ENCODE measurements at places on chromosomes 5 and 9.

DNA sequence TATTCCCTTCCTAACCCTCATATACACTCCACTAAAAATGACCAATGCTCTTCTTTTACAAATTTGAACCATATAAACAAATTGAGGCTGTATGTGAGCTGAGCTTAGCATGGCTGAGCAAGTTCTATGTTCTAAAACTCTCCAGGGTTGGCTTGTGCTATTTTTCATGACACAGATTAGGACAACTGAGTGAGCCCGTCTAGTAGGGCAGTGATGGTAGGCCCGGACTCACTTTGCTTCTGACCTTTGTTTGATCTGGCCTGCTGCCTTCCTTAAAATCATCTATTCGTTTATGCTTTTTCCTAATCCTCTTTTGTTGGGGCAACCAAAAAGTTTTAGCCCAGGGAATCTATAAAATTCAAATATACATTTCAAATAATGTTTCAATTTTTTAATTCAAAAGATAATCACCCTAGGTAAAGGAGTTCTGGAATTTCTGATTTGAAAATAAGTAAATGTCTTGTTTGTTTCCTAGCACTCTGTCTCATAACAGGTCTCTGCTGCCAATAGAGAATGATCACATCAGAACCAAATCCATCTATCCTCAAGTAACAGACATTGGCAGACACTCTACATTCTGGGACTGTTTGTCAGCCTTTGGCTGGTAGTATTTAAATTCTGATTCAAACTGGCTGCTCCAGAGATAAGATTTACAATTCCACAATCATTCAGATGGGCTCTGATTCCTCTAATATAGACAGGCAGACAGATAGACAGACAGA lies 217.0 kb upstream of the TARS1 start:
- DNase-seq, result no peak

- DNase-seq, result no peak
Measured at GRCh38 chr5:172418862-172419814, 35.2 kb downstream of the SH3PXD2B start.

- DNase-seq, result peak; percentile 54
Measured at GRCh38 chr9:130235558-130236435, 29.8 kb upstream of the HMCN2 start.

- no peak for DNase-seq
Measured at GRCh38 chr5:57102905-57103255, 71.0 kb upstream of the GPBP1 start.

DNA sequence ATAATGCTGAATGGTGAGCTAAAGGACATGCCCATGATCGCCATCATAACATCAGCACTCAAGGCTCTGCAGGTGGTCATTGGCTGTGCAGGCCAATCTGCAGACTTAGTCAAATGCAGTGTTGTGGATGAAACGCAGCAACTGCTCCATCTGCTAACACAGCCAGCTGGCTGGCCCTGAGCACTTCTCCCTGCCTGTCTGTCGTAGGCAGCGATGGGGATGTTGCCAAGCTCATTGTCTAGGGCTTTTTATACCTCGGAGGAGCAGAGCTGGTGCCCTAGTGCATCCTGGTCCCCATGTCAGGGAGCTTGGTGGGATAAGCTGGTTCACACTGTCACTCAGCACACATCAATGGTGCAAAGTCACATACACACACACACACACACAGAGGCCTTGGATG lies 189.4 kb downstream of the TENT4A start:
- DNase-seq, result no peak

DNA sequence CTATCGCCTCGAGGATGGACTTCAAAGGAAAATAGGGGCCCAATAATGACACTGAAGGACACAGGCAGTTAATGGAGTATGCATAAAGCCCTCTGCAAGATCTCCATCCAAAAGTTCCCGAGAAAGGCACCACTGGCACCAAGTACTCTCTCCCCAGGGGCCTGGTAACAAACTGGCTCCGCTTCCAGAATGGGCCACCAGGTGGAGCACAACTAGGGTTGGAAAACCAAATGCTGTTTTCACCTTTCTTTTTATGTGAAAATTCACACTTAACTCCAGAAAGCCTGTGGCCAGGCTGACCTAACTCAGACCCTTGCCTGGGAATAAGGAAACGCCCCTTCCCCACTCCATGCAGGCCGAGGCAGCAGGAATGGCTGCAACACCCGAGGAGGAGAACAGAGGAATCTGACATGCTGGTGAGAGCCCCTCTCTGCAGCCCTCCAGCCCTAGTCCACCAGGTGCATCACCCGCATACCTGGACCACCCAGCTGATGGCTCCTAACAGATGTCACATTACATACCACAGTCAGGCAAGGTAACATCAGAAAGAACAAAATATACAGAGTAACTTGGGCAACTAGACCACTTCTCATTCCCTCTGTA lies 42.8 kb downstream of the CAMSAP1 start:
- peak; percentile 49 for DNase-seq

DNA sequence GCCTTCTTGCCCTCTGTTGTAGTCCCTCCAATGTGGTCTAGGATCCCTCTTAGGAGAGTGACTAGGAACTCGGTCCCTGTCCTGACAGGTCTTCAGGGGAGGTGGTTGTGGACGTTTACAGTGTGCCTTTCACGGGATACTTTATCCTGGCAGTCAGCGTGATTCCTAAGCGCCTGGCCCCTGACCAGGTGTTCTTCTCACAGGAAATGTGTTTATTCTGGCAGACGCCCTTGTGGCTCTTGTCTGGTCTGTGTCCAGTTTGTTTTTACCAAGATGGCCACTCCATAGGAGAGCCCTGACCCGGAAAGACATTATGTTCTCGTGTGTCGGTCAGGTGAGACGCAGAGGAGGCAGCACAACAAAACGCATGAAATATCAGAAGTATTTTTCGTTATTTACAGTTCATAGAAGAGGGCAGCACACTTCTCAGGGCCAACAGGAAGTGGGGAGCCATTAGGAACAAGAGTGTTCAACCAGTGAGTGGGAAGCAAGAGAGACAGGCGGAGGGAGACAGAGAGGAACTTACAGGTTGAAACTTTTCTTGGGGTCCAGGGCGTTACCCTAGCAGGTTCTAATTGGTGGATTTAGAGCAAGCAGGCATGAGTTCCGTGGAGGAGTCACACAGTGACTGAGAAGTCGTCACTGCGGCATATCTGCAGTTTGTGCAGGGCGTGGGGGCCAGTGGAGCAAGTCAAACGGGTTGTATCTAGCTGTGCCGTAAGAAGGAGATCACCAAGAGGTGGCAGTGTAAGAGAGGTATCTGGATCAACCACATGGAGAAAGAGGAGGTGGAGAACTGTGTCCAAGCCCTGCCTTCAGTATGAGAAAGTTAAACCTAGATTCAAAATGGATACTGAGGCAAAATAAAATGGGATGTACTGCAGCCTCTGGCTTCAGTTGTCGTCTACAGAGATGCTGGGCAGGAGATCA lies 412.9 kb downstream of the ZSWIM6 start:
- DNase-seq, result no peak

DNA sequence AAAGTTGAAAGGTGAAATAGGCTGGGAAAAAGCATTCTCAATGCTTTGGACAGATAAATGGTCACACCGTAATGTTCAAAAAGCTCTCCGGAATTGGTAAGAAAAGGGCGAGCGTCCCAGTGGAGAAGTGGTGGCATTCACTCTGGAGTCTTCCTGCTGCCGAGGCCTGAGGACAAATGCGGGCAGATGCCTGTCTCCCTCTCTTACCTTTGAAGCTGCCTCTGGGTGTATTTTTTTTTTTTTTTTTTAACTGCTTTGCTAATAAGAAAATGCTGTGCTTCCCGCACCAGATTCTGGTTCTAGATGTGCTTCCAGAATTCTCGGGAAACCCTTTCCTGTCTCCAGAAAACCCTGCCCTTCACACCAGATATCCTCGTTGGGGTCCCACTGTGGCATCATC lies 24.4 kb upstream of the CTSL start:
- DNase-seq, result no peak

DNA sequence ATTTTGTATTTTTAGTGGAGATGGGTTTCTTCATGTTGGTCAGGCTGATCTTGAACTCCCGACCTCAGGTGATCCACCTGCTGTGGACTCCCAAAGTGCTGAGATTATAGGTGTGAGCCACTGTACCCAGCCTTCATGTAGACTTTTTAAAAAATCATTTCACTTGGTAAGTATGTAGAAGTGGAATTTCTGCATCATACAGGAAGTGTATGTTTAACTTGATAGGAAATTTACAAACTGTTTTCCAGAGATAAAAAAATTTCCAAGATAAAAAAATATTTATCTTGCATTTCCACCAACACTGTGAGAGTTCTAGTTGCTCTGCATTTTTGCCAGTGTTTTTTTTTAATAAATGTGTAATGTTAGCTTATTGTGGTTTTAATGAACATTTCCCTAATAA lies 155.8 kb downstream of the ZNF608 start:
- DNase-seq, result no peak

- DNase-seq, result no peak
Measured at GRCh38 chr9:134217431-134218210, 53.3 kb upstream of the RNU6ATAC start.

- no peak for DNase-seq
Measured at GRCh38 chr9:34252016-34252415, 73.2 kb downstream of the UBAP1 start.

GRCh38 chr5:108101821-108102220 lies 280.1 kb downstream of the FBXL17 start:
- DNase-seq, result no peak

DNA sequence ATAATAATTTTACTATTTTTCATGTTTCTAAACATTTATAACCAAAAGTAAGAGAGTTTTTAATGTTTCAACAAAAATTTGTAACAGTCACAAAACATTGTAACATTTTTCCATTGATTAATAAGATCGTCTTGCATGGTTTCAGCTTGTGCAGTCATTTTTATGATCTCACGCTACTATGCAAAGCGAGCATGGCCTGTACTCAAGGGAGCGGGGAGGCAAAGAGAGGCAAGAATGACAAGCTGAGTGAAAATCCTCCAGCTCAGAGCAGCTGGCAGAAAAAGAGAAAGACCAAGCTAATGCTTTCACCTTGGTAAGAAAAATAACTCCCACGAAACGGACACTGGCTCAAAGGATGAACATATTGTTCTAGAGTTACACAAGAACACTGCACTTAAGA lies 90.0 kb upstream of the SV2C start:
- no peak for DNase-seq

GRCh38 chr9:36450110-36450732 lies 50.2 kb upstream of the RNF38 start:
- DNase-seq, result peak; percentile 51

DNA sequence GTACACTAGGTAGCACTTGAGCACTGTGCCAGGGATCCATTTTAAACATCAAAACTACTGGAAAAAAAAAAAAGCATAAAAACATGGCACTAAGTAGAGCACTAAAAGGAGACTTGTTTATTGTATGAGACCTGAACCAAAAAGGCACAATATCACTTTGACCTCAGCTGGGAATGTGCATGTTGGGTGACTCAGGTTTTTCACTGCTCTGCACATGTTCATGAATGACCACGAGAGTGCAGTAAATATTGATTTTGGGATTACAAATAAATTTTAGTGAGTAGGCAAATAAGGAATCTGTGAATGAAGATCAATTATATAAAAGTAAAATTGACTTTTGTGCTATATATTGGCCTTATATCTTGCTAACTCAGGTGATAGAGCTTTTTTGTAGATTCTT lies 11.8 kb downstream of the RMI1 start:
- no peak for DNase-seq

- DNase-seq, result no peak
Measured at GRCh38 chr5:56964173-56964572, 12.2 kb upstream of the MIER3 start.

GRCh38 chr5:67315082-67315989 lies 118.7 kb upstream of the CD180 start:
- DNase-seq, result no peak

DNA sequence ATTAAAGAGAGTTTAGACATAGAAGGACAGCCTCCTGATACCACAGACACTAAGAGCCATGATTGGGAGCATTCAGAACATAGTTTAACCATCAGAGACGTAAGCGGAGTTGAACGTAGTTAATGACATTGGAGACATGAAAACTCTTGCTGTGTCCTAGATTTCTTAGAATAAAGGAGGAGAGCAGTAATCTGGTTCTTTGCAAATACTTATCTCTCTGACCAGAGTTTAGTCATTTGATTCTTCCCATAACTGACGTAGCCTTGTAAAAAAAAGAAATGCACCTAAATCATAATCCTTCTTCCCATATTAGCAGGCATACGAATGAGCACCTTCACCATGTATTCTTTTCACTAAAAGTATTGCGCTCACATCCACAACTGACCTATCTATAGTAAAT lies 433.3 kb upstream of the SMC2 start:
- DNase-seq, result no peak

All from NCI-H510A treated with DMSO at 0.1 percent for 48 hours (cell line).